ENCODE measurements at places on chromosomes 2 and 18.

DNA sequence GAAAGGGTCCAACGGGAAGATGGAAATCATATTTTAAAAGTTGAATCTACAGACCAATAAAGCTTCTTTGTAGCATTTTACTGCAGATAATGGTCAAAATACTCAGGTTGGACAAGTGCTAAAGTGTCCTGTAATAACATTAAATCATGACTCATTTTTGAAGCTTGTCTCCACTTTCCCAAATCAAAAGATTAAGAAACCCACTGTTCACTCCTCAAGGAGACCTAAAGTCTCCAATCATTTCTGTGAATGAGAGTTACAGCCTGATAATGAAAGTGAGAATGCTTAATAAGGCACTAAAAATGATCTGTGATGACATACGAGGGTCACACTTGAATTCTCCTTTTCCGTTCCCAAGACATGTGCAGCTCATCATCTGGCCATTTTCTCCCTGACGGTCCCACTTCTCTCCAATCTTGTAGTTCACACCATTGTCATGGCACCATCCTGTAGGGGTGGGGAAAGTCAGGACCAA is 53.4 kb downstream of the ATIC start:
- no peak for DNase-seq

- no peak for DNase-seq
Measured at GRCh38 chr2:637804-638203, 39.4 kb downstream of the TMEM18 start.

DNA sequence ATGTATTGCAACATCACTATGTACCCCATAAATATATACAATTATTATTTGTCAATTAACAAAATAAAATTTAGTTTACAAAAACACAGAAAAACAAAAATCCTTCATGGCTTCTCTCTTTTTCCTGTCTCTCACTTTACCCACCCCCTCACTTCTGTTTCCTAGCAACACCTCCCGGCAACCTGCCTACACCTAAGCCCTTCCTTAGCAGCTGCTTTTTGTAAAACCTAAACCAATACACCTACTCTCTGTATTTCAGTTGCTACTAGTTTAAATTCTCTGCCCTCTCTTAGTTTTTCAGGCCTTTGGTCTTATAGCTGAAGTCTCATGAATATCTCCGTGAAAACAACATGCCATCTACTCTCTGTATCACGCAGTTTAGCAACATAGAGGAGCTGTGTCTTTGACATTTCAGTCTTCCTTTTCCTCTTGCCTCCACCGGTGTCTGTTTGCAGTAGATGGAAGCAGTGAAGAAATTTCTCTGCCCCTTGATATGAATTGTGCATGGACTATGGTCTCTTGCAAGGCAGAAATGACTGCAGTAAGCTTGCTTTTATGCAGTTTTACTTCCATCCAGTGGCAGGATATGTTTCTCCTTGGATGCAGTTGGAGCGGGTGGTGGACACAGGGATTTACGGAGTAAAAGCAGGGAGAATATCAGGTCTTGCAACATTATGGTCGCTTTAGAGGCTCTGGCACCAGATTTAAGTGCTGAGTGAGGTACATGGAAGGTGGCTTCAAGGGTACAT is 42.0 kb upstream of the ZDBF2 start:
- DNase-seq, result peak; percentile 25

- no peak for DNase-seq
Measured at GRCh38 chr18:26563024-26563423, 14.7 kb upstream of the KCTD1 start.

GRCh38 chr2:98608116-98608961 is at the start of the genes COA5 and UNC50:
Gene COA5, minus strand, starts transcription at chr2:98608512. Its CDS starts 107 bp downstream, at chr2:98608405.
Gene UNC50, plus strand, starts transcription at chr2:98608589. Its CDS starts 1,171 bp downstream, at chr2:98609760.
- peak; percentile 93 for DNase-seq

DNA sequence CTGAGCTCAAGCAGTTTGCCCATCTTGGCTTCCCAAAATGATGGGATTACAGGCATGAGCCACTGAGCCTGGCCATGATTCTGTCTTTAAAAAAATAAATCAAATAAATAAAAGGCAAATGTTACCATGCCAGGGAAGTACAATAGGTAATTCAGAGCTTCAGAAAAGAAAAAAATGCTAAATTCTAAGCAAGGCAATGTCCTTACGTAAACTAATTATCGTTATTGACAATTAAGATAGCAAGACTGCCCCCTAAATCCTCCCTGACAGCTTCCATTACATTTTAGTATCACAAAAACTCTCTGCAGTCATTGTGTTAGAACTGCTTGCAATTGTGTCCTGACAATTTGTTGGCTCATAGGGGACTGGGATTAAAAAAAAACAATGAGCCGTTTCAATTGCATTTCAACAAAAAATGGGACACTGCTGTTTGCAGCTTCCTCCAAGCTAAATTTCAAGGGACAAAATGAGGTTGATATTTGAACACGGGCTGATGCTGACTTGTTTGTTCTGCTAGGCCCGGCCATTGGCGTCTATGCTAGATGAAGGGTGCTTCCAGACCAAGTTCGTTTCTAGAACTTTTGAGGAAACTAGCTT is 88.9 kb downstream of the MOGAT1 start:
- DNase-seq, result no peak

DNA sequence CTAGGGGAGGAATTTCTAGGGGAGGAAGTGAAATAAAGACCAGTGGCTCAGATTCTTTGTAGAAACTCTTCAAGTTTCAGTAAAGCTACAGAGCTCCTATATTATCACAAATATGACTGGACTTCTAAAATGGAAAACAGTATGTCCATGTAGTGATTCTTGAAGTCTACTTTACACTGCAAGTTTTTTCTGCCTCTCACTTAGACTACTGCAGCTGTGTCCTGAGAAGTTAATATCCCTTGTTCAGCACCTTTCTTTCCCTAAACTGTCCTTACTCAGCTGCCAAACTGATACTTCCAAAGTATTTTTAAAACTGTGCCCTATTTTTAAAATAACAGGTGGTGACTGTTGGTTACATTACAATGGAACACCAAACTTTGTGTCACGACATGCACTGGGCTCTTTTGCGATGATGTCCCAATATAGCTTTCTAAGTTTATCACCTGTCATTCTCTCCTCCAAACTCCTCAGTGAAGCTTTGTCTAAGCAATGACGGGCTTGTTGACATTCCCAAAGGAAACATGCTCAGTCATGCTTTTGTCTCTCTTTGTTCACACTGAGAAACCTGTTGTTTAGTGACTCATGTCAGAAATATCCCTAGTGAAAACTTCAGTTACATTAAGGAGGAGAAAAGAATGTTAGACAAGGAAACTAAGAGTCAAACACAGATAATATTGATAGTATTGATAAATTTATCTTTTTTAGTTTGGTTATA is 341.1 kb downstream of the ARL6IP6 start:
- peak; percentile 39 for DNase-seq

- no peak for DNase-seq
Measured at GRCh38 chr2:120108749-120109148, 95.9 kb downstream of the EPB41L5 start.

DNA sequence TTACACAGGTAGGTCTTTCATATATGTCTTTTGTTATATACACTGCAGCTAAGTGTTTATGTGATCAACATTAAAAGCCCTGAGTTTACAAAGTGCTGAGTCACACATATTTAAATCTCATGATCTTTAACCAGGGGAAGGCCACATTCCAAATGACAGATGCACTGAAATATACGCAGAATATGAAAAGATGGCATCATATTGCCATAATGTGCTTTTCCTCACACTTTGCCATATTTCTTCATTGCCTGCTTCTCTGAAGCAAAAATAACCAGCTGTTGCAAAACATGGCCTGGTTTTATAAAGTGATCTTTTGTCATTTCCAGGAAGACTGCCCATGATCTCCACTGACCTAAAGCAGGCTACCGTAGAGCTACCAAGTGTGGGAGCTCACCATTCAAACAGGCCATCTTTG is 93.5 kb upstream of the MAPRE2 start:
- no peak for DNase-seq

- DNase-seq, result no peak
Measured at GRCh38 chr2:236403811-236404210, 139.6 kb upstream of the ASB18 start.

DNA sequence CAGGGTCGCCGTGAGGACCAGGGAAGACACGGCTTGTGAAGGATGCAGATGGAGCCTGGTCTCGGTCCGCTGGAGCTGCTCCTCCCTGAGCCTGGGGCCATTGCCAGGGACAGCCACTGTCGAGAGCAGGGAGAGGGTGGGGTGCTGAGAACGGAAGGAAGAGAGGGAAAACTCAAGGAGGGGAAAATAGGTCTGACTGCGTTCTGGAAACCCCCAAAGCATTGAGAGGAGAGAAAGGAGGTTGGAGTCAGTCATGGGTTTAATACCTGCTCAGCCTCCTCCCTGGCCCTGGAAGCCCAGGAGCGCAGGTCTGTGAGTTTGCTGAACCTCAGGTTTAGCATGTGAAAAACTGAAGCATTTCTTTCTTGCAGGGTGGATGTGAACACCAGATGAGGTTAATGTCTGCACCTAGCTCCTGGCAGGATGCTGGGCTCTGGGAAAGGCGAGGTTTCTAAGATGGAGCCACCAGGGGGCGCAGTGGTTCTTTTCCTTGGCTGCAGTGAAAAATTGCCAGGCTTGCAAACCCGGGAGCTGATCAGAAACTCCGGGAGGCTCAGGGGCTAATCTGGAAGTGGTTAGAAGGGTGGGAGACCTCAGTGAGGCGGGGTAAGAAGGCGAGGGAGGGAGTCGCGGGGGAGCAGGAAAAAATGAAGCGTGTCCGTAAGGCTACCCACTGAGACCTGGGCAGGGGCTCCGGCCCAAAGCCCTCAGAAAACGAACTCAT is 33.6 kb upstream of the RNF149 start:
- DNase-seq, result peak; percentile 63

DNA sequence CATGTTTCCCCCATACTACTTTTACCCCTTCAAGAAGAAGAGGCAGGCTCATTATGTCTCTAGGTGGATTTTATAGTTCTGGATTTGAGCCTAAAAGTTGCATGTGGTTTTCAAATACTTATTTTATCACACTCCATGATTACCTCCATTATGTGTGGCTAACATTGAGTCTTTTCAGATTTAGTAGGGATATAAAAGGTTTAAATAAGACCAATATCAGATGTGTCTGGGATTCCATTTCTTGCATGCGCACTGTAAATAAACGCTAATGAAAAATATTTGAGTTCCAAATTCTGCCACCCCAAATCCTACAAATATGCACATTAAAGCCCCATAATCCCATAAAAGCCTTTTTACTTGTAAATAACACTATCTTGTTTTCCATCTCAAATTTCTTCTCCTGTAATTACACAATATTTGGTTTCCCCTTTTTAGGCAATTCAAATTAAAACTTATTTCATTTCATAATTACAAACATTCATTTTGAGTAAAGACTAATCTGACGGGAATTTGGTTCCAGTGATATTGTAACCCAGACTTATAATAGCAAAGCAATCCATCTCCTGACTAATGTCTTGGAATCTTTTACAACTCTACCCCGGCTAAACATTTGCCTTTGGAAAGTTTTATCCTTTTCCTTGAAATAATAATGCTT is 600.0 kb downstream of the SLC4A3 start:
- no peak for DNase-seq

GRCh38 chr2:39421354-39421753 is 15.7 kb downstream of the MAP4K3 start:
- no peak for DNase-seq

GRCh38 chr2:159904127-159904958 is 106.3 kb upstream of the CD302 start:
- DNase-seq, result no peak

GRCh38 chr18:77110936-77111335 is 21.6 kb downstream of the MBP start:
- no peak for DNase-seq

DNA sequence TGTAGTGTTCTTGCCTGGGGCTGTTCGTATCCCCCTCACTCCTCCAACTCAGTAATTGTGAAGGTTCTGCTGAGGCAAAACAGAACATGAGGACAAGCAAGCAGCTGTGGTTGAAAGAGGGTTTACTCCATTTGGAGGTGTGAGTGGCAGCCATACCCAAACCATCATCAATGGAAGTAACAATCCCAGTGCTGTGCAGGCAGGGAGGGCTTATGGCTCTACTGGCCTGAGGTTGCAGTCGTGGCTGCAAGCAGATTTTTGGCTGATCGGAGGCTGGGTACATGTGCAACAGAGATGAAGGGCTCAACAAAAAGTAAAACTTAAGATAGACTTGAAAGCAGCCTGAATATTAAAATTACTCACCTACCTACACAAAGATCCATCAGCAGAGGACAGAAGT is 13.2 kb downstream of the SRSF7 start:
- DNase-seq, result no peak

DNA sequence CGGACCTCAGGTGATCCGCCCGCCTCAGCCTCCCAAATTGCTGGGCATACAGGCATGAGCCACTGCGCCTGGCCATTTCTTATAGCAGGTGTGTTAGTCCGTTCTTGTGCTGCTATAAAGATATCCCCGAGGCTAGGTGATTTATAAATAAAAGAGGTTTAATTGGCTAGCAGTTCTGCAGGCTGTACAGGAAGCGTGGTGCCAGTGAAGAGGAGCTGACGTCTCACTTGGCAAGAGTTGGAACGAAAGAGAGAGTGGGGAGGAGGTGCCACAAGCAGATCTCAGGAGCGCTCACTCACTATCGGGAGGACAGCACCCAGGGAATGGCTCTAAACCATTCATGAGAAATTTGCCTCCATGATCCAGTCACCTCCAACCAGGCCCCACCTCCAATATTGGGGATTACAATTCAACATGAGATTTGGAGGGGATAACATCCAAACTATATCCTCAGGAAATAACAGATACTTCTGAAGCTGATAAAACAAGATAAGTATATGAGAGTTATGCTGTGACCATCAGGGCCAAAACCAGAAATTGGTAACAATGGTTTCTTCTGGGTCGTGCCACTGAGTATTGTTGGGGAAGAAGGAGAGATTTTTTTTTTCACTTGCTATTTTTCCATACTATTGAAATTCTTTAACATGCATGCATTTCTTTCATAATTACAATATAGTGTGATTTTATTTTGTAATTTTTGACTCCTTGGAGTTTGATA is 7.4 kb upstream of the RMC1 start:
- DNase-seq, result no peak

DNA sequence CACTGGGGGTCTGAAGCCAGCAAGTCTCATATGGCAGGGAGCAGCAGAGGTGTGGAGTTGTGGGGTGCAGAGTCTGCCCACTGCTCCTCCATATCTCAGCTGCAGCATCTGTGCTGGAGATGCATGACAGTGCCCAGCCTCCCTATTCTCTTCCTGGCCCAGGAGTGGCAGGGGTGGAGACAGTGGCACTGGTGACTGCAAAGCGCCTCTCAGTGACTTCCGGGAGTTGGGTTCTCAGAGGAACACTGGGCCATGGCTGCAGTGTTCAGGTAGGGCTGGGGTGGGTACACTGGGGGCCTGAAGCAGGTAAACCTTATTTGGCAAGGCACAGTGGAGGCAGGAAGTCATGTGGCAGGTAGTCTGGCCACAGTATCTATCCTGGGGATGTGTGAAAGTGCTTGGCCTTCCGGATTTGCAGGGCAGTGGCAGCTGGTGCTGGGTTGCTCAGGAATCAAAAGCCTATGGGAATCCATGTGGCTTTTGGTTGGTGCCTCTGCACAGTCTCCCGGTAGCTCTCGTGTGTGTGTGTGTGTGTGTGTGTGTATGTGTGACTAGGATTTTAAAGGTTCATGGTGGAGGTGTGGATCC is 60.3 kb upstream of the THUMPD2 start:
- DNase-seq, result no peak

GRCh38 chr2:95292623-95293260 is 4.4 kb upstream of the KCNIP3 start:
- peak; percentile 43 for DNase-seq

GRCh38 chr2:150812066-150812465 is 324.6 kb upstream of the RND3 start:
- DNase-seq, result no peak
